ENCODE measurements at places on chromosomes 5 and 9. TPM values are rescaled to one million over a fixed set of nuclear protein-coding genes. Genes with fewer than 3 reads are reported as not detected.

- no peak for DNase-seq
- H3K27me3 ChIP-seq: no peaks in the 10 kb centered on the region
- no peak overlapping the region for H3K4me3 ChIP-seq
- peaks cover 23% of the 10 kb centered on the region for H3K36me3 ChIP-seq
- H3K27ac ChIP-seq: peak overlapping the region; percentile 45
These were observed 75.6 kb downstream of the ST8SIA4 start for GRCh38 chr5:100827481-100827889.

- DNase-seq: no peak
- no peak overlapping the region for H3K27ac ChIP-seq
- no peaks in the 10 kb centered on the region for H3K27me3 ChIP-seq
- H3K36me3 ChIP-seq: no peaks in the 10 kb centered on the region
- no peaks in the 10 kb centered on the region for H3K4me1 ChIP-seq
- H3K4me3 ChIP-seq: no peak overlapping the region
These were observed 244.2 kb downstream of the FOXD4L6 start for GRCh38 chr9:40884072-40884901.

DNA sequence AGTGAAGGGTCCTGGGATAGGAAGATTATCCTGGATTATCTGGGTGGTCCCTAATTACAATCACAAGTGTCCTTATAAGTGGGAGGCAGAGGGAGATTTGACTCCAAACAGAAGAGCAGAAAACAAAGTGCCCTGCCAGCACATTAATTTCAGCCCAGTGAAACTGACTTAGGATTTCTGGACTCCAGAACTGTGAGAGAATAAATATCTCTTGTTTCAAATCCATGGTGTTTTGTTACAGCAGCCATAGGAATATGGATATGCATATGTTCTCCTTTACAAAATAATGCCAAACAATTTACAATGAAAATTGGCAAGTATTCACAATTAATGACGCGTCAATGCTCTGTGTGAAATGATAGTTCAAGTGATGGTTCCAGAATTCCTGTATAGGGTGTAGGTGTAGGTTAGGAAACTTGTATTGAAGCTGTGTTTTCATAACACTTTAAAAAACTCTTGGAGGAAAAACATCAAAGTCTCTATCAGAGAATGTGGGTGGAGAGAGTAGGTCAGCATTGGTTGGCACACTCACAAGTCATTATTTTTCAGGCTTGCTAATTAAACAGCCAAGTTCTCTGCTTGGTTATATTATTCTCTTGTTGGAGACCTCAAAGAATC, 19.9 kb upstream of the PLPP1 start:
- no peak overlapping the region for H3K27ac ChIP-seq
- no peak for DNase-seq
- no peaks in the 10 kb centered on the region for H3K36me3 ChIP-seq
- H3K4me1 ChIP-seq: peaks cover 2% of the 10 kb centered on the region

DNA sequence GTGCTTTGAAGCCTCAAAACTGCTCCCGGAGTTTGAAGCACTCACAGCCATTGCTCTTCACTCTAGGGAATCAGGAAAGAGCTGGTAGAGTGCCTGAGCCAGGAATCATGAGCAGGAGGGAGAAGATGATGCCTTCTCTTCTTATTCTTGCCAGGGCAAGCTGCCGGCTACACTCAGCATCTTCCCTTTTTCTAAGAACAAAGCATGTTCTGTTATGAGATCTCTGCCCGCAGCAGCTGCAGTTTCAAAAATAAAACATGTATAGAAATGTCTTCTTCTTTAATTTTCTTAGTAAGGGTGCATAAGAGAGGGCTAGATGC, 57.9 kb upstream of the RICTOR start:
- H3K36me3 ChIP-seq: peaks cover 71% of the 10 kb centered on the region
- H3K4me3 ChIP-seq: no peak overlapping the region
- H3K27me3 ChIP-seq: no peaks in the 10 kb centered on the region
- no peak for DNase-seq

- no peaks in the 10 kb centered on the region for H3K27me3 ChIP-seq
- H3K27ac ChIP-seq: no peak overlapping the region
- H3K4me1 ChIP-seq: peaks cover 13% of the 10 kb centered on the region
- H3K36me3 ChIP-seq: peaks cover 2% of the 10 kb centered on the region
- peak; percentile 14 for DNase-seq
These were observed 57.9 kb downstream of the KIAA1958 start for GRCh38 chr9:112544477-112544876.

DNA sequence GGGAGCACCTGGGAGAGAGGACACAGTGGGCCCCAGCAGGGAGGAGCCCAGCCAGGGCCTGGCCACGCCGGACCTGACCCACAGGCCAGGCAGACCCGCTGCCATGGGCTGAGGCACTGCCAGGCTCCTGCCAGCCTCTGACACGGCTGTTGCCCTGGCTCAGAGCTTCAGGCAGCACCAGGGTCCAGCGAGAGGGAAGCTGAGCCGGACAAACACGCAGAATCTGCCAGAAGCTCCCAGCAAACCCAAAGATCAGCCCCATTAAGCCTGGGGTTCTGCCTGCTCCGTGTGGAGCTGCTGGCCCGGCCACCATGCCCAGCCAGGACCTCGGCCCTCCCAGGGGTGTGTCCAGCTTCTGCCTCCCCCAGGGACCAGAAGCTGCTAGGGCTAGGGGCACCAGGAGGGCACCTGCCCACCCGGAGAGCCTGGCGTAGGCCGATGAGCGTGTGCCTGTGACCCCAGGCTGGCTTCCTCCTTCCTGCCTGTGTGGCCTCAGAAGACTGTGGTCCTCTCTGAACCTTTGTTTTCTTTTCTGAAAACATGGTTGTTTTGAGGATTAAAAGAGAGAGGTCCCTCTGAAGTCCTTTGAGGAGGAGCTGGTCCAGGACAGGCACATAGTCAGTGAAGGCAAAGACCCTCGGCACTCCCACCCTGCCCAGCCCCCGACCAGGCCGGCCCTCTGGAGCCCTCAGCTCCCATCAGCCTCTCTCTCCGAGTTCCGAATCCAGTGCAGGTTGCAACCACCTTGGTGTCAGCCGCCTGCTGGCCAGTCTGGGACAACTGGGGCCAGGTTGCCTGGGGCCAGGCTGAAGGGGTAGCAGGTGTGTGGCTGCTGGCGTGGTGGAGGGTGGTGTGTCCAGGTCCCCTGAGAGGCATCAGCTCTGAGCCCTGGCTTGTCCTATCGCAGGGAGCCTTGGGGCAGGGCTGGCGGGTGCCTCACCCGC, 39.6 kb downstream of the KCNT1 start:
- no peak overlapping the region for H3K4me3 ChIP-seq
- H3K27me3 ChIP-seq: peaks cover 4% of the 10 kb centered on the region
- DNase-seq: no peak

TAS2R1 gene
- total RNA-seq: not detected

SPATA24 gene
- 4.2 TPM for total RNA-seq

PTPN3 gene
- total RNA-seq: 3.6 TPM

ROPN1L gene
- total RNA-seq: not detected
